ENCODE measurements at places on chromosomes 16 and 17. TPM values are rescaled to one million over a fixed set of nuclear protein-coding genes. Genes with fewer than 3 reads are reported as not detected.
A peak's percentile ranks its signal among the peaks of the same experiment; 100 is the strongest.

Gene CCL1
- 0.32 TPM for total RNA-seq

DNA sequence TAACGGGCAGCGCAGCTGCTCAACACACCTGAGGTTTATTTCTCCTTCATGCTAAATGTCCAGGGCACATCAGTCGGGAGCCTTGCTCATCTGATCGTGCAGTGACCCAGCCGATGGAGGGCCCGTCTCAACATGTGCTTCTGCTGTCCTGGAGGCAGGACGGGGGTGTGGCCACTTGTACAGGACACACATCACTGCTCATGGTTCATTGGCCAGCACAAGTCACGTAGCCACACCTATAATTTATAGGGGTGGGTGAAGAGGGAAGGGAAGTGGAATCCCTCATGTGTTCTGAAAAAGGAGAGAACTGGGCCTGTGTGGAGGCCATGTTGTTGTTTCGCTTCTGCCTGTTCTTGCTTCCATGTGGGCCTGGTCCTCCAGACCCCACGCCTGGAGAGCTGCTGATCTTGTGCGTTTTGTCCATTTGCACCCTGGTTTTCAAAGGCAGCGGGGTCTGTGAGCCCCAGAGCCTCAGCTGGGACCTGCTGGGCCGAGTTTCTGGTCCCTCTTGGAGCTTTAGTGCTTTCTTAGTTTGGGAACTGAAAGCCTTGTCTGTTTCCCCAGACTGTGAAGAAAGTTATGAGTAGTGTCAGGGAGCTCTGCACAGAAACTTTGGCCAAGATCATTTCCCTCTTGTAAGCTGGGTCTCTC is 60.5 kb downstream of the CMIP start:
- no peaks in the 10 kb centered on the region for H3K27me3 ChIP-seq
- no peak overlapping the region for H3K4me3 ChIP-seq
- DNase-seq: no peak
- peaks cover 11% of the 10 kb centered on the region for H3K4me1 ChIP-seq
- H3K36me3 ChIP-seq: no peaks in the 10 kb centered on the region

Gene TEX19
- total RNA-seq: not detected

Gene MBTPS1
- 32.0 TPM for total RNA-seq

DNA sequence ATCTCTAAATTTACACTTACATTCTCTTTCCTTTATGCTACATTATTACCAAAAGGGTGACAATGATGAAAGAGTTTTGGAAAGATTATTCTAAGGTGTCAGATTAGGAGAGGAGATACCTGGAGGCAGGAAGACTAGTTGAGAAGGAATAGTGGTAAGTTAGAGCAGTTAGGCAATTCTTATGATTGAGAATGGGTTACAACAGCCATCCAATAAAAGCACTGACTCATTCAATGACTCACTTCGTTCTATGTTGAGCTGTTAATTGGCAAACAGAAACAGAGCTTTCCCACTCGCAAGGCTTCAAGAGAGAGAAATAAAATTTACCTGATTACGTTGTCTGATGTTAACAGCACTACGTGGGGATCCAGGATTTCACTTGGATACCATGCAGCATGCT is 5.8 kb downstream of the NUP88 start:
- H3K27me3 ChIP-seq: no peaks in the 10 kb centered on the region
- H3K36me3 ChIP-seq: peaks cover 56% of the 10 kb centered on the region

Gene SLC7A6
- total RNA-seq: 55.7 TPM

Gene PLA2G10
- not detected for total RNA-seq

DNA sequence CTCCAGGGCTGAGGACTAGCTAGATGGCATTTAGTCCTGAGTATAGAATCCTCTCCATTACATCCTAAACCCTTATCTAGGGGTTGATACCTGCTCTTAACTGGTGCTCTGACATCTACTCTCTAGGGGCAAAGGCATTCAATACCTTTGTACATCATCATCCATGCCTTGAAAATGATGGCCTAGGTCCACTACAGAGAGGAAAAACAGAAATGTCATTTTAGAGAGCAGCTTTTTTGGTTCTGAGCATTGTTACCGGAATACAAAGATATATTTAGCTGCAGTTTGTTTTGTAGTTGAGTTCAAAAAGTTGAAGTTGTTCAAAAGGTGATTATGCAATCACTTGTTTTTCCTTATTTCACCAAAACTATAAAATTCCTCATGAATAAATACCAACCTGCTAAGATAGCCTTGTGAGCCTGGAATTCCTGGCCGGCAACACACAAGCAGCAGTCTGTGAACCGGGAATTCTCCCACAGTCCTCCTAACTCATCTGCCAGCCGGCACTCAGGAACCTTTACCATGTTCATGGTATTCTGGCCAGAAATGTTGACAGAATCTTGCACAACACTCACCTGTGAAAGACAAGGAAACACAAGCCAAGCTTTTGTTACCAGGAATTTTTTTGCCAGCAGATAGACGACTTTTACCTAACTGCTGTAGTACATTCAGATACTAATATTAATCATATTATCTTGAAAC is 35.4 kb downstream of the NXPH3 start:
- no peak overlapping the region for H3K27ac ChIP-seq
- H3K4me3 ChIP-seq: no peak overlapping the region
- H3K4me1 ChIP-seq: peaks cover 5% of the 10 kb centered on the region
- peaks cover 38% of the 10 kb centered on the region for H3K36me3 ChIP-seq

GRCh38 chr17:49547566-49547965 is 28.1 kb upstream of the NXPH3 start:
- no peaks in the 10 kb centered on the region for H3K4me1 ChIP-seq
- no peak overlapping the region for H3K27ac ChIP-seq
- no peak for DNase-seq

- H3K27ac ChIP-seq: no peak overlapping the region
- H3K27me3 ChIP-seq: no peaks in the 10 kb centered on the region
- H3K4me3 ChIP-seq: no peak overlapping the region
- DNase-seq: no peak
These were observed 17.3 kb downstream of the BANP start for GRCh38 chr16:87968541-87968940.

DNA sequence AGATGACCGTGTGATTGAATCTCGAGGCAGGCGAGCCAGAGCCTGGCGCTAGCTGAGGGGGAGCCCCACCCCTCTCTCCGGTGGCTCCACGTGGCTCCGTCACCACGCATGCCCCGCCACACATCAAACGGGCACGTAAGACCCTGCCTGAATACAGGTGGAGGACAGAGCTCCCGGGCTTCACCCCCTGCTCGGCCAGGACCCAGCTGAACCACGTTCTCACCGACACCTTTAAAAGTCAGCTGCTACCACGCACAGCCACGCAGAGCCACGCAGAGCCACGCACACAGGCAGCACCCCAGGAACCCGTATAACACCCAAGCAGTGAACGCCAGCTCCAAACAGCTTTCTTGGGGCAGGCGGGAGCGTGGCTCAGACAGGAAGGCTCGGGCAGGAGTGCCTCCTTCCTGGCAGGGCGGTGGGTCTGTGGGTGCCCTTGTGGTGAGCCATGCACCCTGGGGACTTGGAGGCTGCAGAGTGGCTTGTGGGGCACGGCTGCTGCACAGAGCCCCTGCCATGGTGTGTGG is 4.4 kb downstream of the TMEM204 start:
- peak; percentile 60 for DNase-seq
- peaks cover 57% of the 10 kb centered on the region for H3K4me1 ChIP-seq
- H3K27me3 ChIP-seq: no peaks in the 10 kb centered on the region
- H3K36me3 ChIP-seq: peaks cover 46% of the 10 kb centered on the region
- H3K4me3 ChIP-seq: peak overlapping the region; percentile 95

DNA sequence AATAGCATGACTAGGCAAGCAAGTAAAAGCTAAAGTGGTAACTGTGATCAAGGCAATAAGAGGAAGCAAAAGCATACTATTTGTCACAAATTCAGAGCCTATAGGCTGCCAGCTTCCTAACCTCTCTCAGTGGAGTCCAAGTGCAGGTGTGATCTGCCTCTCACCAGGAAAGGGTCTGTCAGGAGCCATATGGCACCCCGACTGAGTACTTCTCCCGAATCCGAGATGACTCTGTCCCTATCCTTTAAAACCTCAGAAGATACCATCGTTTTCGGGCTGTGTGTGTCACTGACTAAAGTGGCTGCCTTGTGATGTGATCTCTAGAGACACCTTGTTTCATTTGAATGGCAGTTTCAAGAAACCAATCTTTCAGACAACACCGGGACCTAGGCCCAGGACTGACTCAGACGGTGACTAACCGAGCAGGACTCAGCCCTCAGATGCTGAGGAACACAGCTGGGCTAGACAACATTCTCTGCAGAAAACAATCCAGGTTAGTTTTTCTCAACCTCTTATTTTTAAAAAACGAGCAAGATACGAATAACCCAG is 63.6 kb downstream of the SMG6 start:
- no peaks in the 10 kb centered on the region for H3K27me3 ChIP-seq
- H3K27ac ChIP-seq: peak overlapping the region; percentile 84
- peaks cover 38% of the 10 kb centered on the region for H3K4me1 ChIP-seq

Gene TBCD
- total RNA-seq: 97.2 TPM

Gene KRTAP9-2
- total RNA-seq: not detected

DNA sequence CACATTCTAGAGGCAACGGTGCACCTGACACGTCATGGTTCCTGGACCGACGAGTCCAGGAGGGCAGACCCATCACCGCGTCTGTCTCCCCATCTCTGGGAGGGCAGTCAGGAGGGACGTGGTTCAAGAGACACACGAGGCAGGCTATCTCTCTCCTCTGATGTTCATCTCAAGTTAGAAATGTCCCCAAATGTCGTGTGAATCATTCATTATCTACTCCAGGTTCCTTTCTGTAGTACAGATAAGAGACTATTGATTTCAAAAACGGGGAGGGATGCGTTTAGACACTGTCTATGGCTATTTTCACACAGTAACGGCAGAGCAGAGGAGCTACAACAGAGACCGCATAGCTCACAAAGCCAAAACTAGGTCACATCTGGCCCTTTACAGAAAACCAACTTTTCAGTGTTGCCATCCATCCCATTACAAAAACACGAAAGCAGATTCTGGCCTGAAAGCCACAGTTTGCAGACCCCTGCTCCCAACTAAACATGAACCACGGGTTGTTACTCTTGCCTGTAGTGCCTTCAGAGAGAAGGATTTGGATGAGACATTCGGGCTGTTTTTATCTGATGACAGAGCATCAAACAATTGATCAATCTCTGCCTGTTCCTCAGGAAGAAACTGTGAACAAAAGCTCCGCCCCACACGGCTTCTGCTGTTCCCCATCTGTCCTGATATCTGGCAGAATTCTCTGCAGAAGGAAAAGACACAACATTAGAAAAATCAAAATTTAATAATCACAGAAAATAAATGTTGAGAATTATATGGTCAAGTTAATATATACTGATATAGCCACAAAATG is 6.8 kb downstream of the MEAK7 start:
- H3K27me3 ChIP-seq: no peaks in the 10 kb centered on the region
- H3K4me1 ChIP-seq: no peaks in the 10 kb centered on the region
- no peak overlapping the region for H3K27ac ChIP-seq

DNA sequence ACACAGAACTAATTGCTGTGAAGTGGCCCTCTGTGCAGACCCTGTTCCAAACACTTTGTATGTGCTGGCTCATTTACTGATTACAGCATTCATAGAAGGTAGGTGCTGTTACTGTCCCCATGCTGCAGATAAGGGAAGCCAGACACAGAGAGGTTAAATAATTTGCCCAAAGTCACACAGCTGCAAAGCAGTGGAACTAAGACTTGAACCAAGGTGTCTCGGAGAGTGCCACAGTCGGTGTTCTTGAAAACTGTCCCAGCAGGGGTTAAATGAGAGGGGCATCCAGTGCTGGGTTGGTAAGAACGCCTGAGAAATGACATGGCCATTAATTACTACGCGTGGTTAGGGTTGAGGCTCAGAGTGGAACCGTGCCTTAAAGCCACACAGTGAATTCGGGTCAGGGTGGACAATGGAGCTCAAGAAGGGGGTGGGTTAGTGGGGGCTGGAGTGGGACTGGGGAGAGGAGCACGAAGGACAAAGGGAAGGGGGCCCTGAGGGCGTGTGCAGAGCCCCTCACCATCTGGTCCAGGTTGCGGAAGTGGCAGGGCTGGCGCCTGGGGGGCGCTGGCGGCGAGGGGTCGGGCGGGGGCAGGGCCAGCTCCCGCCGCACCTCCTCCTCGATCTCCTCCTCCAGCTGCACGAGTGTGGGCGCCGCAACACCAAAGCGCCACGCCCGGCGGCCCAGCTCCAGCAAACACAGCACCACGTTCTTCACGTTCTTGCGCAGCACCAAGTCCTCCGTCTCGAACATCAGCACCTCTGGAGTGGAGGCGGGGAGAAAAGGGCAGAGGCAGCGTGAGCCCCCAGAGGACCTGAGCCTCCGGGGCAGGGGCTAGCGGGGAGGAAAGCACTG is 3.3 kb downstream of the GAS2L2 start:
- peaks cover 23% of the 10 kb centered on the region for H3K4me1 ChIP-seq
- DNase-seq: peak; percentile 51
- no peak overlapping the region for H3K4me3 ChIP-seq
- H3K27ac ChIP-seq: no peak overlapping the region
- H3K27me3 ChIP-seq: peaks cover 27% of the 10 kb centered on the region
- H3K36me3 ChIP-seq: no peaks in the 10 kb centered on the region

- no peak overlapping the region for H3K4me3 ChIP-seq
- H3K4me1 ChIP-seq: no peaks in the 10 kb centered on the region
- H3K27me3 ChIP-seq: peaks cover 17% of the 10 kb centered on the region
These were observed 48.0 kb upstream of the NDRG4 start for GRCh38 chr16:58451945-58452401.

GRCh38 chr16:380762-381011 is 1.1 kb downstream of the PGAP6 start:
- peak overlapping the region; percentile 69 for H3K4me3 ChIP-seq
- H3K27ac ChIP-seq: no peak overlapping the region
- no peaks in the 10 kb centered on the region for H3K27me3 ChIP-seq
- no peaks in the 10 kb centered on the region for H3K36me3 ChIP-seq
- peaks cover 24% of the 10 kb centered on the region for H3K4me1 ChIP-seq
- no peak for DNase-seq

Gene KRTAP2-3
- not detected for total RNA-seq

Gene MMP28
- not detected for total RNA-seq

DNA sequence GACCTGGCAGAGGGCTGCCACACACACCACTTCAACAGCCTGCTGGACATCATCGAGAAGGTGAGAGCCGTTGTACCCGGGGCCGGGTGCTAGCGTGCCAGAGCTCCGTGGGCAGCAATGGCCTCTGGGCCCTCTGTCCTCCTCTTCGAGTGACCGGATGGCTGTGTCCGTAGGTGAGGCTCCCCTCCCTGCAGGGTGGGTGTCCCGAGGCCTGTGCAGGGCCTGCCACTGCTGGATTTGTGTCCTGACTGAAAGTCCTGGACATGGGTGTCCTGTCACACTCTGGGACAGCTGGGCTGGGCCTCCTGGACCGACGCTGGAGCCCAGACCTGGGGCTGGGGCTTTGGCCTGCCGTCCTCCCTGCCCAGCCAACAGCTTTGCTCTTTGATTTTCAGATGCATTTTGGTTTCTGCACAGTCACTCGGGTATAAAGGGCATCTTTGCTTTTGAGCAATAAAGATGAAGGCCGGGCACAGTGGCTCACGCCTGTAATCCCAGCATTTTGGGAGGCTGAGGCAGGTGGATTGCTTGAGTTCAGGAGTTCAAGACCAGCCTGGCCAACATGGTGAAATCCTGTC is 16.7 kb downstream of the TSC2 start:
- peaks cover 19% of the 10 kb centered on the region for H3K36me3 ChIP-seq
- no peak overlapping the region for H3K27ac ChIP-seq
- H3K4me3 ChIP-seq: no peak overlapping the region
- no peaks in the 10 kb centered on the region for H3K4me1 ChIP-seq
- no peaks in the 10 kb centered on the region for H3K27me3 ChIP-seq
- DNase-seq: no peak

- DNase-seq: peak; percentile 4
- no peak overlapping the region for H3K27ac ChIP-seq
- H3K27me3 ChIP-seq: no peaks in the 10 kb centered on the region
- no peak overlapping the region for H3K4me3 ChIP-seq
- H3K36me3 ChIP-seq: no peaks in the 10 kb centered on the region
These were observed 43.4 kb upstream of the ZC3H18 start for GRCh38 chr16:88526906-88527185.
